ENCODE measurements at places on chromosomes 1 and 21.

DNA sequence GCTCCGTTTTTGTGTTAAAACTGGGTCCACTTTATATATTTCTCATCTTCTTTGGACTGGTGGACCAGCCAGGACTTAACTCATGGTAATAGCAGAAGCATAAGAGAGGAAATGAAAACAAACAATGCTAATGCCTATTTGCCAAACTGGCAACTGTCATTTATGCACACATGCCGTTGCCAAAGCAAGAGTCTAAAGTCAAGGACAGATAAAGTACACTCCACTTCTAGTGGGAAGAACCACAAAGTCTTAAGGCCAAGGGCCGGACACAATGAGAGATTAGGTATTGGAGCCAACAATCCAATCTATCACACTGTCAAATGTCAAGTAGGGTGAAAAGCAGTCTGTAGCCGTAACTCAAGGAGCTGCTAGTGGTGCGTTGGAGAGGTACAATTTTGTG is 157.7 kb downstream of the LYPLAL1 start:
- DNase-seq = peak; percentile 65

DNA sequence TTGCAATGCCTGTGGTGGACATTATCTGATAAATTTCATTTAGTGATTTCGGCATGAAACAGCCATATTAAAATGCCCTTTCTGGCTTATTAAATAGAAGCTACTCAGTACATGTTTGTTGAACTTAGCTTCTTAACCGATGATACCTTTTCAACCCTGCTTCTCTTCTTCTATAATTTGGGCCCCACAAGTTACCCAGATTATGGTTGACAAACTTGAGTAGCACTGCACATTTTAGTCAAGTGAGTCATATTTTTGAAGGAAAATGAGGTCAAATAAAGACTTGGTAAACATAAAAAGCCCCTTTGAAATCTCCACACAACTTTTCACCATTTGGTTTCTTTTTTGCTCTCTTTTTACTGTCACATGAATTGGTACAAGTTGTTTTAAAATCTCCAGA is 33.8 kb downstream of the GIPC2 start:
- DNase-seq = no peak

- no peak for DNase-seq
Observed at GRCh38 chr1:222787729-222788128, 27.1 kb upstream of the DISP1 start.

DNA sequence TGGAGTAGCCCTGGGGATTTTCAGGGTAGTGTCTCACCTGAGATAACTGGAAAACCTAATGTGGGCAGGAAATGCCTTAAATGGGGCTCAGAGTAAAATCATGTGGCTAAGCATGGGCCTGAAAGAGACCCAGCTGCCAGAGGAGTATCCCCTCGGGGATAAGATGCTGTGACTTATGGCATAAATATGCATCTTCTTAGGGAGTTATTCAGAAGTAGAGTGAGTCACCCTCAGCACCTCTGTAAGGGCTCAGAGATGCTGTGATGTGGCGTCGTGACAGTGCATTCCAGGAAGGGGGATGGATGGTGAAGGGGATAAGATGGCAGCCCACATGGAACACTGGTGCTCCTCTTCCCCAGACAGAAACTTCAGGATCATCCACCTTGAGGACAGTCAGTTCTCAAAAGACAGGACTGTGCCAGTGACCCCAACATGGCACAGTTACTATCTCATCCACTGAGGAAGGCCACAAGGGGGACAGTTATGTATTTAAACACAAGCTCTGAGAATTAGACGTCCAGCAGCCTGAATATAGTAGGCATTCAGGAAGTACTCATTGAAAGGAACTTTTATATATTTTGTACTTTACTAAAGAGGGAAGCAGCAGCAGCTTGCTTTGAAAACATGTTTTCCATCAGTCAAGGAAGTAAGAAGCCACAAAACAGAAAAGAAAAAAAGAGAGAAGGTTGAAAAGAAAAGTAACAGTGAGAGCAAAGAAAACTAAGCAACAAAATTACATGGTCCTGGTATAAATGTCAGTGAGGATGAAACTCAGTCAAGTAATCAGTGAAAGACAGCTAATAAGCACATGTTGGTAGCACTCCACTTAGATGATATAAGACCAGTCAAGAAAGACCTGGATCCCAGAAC is 8.3 kb downstream of the IL24 start:
- DNase-seq = no peak

- no peak for DNase-seq
Observed at GRCh38 chr1:152515434-152515783, 1.1 kb downstream of the CRCT1 start.

GRCh38 chr1:181794332-181794731 is 267.2 kb downstream of the ZNF648 start:
- DNase-seq = no peak

- DNase-seq = no peak
Observed at GRCh38 chr1:59605184-59605583, 209.6 kb upstream of the HOOK1 start.

DNA sequence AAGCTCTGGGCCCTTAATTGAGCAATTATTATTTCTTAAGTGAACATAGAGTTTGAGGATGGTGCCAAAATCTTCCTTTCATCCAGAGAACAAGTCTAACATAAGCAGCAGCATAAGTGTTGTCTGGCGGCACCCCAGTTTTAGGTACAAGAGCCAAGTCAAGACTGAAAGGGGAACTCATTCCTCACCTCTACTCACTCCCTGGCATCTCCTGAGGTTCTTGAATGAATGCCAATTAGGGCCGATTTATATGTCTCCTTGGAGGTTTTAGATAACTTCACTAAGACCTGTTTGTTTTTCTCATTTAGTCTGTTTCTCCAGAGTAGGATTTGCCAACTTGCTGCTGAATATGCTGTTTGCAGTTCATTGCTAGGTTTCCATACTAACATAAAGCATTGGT is 42.6 kb upstream of the ADGRL2 start:
- no peak for DNase-seq

DNA sequence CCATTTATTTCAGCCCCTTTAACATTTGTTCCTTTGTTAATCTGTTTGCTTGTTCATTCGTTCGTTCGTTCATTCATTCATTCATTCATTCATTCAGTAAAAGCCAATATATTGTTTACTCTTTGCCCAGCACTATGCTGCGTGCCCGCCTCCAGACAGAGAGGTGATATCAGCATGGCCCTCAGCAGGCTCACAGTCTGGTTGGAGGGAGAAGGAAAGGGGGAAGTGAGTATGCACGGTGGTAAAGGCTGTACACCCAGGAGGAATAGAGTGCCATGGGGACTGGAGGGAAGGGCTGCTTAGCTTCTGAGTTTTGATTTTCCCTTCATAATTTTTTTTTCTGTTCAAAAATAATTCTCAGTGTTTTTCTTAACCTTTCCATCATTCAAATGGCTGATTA is 144.7 kb downstream of the NOS1AP start:
- no peak for DNase-seq

- no peak for DNase-seq
Observed at GRCh38 chr1:10625554-10625953, 150.8 kb downstream of the PEX14 start.

- DNase-seq = peak; percentile 22
Observed at GRCh38 chr1:107940017-107940577, 24.9 kb downstream of the VAV3 start.

GRCh38 chr1:8161546-8162105 is 135.5 kb upstream of the ERRFI1 start:
- DNase-seq = peak; percentile 83

DNA sequence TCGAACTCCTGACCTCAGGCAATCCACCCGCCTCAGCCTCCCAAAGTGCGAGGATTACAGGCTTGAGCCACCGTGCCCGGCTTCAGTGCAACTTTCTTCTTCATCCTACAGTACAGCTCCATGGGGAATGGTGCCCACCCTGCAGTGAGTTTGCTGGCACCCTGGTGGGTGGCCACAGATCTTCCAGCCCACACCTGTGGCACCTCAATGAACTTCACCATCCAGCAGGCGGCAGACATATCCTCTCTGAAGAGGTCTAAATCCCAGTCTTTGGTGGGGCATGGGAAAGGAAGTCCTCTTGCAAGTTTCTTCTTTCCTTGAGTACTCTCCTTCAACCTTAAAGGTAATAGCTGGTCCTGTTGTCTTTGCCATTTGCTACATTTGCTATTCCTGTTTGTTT is 18.1 kb upstream of the ZBTB8A start:
- no peak for DNase-seq

DNA sequence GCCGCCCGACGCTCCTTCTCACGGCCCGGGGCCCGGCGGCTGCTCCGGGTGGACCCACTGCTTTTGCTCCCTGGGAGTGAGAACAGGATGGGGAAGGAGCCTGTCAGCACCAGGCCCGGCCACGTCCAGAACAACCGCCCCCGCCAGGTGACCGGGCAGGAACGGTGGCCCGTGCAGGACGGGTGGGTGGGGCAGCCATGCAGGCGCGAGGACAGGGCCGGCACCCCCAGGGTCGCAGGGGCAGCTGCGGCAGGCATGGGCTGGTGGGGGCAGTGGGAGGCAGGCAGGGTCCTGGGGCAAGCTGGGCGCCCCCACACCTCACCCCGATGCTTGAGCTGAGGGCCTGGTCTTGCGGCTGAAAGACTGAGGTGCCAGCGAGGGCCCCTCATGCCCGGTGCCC is 5.4 kb downstream of the TAS1R3 start:
- no peak for DNase-seq

DNA sequence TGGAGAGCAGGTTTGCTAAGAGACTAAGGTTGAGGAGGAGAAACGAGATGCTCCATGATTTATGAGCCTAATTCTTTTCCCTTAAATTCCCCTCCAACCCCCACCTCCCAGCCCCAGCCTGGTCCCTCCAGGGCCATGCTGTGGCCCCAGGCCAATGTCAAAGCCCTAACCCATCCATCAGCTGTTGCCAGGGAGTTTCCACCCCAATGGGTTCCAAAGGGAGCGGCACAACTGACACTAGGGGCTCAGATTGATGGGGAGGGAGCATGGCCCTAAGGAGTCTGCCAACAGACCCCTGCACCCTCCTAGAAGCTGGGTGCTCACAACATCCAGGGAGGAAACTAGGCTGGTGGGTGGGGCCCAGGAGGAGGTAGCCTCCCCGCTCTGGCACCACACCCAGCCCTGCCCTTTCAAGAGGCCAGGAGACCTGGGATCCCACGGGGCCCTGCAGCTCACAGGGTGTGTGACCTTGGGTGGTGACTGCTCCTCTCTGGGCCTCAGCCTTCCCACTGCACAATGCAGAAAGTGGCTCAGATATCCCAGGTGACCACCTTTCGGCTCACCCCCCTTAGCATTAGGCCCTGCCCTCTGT is 12.9 kb downstream of the AHDC1 start:
- no peak for DNase-seq

GRCh38 chr1:230280054-230280795 is 145.9 kb downstream of the PGBD5 start:
- DNase-seq = peak; percentile 17

GRCh38 chr1:95636897-95637296 is 402.9 kb downstream of the RWDD3 start:
- no peak for DNase-seq

DNA sequence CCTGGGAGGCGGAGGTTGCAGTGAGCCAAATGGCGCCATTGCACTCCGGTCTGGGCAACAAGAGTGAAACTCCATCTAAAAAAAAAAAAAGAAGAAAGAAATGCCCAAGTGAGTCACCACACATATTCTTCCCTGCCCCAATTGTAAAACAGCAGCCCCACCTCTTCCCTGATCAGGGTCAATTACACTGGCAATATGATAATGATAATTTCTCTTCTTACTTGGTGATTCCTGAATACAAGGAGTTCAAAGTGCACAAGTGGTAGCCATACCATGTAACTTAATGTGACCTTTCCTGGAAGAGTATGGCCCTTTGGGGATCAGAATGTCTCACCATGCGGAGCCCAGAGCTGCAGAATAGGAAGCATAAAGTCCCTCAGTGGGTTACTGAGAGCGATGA is 11.8 kb upstream of the CGN start:
- no peak for DNase-seq

- DNase-seq = no peak
Observed at GRCh38 chr1:190168893-190169280, 308.8 kb downstream of the BRINP3 start.

DNA sequence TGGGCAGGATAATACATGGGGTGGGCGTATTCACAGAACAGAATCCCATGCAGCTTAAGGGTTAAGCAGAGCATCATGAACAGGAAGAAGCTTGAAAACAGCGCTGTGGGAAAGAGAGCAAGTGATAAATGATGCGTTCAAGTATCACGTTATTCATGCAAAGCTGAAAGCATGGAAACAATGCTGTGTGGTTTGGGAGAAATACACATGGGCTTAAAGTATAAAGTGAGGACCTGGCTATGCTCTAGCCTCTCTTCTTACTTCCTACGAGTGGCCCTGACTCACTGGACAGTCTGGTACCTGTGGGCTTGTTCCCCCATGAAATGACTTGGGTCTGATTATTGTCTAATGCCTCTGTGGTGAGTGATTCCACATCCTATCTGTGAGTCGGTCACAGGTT is 25.7 kb downstream of the TMPRSS2 start:
- peak; percentile 41 for DNase-seq

- DNase-seq = no peak
Observed at GRCh38 chr1:168348146-168348709, 67.6 kb downstream of the TBX19 start.

DNA sequence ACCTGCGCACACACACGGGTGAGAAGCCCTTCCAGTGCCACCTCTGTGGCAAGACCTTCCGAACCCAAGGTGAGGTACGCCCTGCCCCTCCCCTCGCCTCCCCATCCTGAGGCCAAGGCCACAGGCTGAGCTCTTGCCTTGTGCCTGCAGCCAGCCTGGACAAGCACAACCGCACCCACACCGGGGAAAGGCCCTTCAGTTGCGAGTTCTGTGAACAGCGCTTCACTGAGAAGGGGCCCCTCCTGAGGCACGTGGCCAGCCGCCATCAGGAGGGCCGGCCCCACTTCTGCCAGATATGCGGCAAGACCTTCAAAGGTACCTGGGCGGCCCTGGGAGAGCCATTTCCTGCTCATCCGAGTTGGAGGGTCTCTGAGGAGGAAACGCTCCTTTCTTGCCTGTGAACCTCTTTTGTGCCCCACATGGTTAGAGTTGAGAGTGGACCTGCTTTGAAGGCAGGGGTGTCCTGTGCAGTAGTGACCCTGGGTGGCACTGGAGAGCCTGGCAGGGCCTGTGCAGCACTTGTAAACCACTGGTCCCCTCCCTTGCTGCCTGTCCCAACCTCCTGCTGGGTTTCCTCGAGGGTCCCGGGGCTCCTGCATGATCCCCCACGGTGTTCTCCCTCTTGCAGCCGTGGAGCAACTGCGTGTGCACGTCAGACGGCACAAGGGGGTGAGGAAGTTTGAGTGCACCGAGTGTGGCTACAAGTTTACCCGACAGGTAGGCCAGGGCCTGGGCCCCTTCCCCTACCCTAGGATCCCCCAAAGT is 8.5 kb downstream of the ZBTB48 start:
- no peak for DNase-seq

DNA sequence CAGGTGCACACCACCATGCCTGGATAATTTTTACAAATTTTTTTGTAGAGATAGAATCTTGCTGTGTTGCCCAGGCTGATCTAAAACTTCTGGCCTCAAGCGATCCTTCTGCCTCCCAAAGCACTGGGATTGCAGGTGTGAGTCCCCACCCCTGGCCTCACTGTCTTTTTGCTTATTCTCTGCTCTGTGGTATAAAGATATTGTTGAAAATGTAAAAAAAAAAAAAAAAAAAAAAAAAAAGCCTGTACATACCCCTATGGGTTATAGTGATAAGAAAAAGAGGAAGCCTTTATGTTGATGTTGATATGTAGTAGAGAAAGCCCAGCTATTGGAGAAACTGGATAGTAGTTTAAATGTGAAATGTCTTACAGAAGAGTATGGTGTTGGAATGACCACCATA is 125.8 kb downstream of the XPR1 start:
- DNase-seq = no peak

All from DMS53 (cell line).